NB4 (cell line): ENCODE measurements at places on chromosomes 6 and 20.

GRCh38 chr6:100620085-100620840, 155.5 kb upstream of the SIM1 start:
- DNase-seq: no peak

DNA sequence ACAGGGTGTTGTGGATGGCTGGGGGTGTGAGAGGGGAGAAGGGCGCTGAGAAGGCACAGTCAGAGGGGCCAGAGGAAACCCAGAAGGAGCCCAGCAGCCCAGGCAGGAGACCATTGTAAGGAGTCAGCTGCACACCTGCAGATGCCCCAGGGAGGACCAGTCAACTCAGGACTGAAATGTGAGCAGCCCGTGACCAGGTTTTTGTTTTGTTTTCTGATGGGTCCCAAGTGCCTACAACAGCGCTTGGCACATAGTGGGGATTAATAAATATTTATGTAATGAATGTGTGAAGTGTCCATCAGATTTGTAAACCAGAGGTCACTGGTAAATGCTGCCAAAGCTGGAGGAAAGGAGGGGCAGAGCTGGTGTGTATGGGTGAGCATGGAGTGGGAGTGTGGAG, 30.2 kb downstream of the TRAM2 start:
- no peak for DNase-seq

GRCh38 chr6:148223424-148223842, 119.2 kb upstream of the SASH1 start:
- DNase-seq: no peak

GRCh38 chr6:149593408-149593807, 27.2 kb downstream of the GINM1 start:
- no peak for DNase-seq

DNA sequence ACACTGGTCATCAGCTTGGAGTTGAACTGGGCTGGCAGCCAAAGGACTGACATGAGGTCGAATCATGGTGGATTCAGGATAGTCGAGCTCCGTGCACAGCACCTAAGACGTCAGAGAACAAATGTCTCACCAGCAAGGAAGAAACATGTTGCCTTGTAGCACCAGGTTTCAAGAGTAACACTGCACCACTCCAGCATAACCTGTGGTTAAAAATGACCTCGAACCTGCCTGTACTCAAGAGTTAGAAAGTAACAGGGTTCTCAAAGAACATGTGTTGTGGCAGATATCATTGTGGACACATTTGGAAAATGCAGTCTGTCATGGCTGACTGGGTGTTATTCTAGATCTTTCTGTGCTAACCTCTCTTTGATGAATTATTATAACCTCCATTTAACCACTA, 511.6 kb downstream of the CDH26 start:
- DNase-seq: no peak

DNA sequence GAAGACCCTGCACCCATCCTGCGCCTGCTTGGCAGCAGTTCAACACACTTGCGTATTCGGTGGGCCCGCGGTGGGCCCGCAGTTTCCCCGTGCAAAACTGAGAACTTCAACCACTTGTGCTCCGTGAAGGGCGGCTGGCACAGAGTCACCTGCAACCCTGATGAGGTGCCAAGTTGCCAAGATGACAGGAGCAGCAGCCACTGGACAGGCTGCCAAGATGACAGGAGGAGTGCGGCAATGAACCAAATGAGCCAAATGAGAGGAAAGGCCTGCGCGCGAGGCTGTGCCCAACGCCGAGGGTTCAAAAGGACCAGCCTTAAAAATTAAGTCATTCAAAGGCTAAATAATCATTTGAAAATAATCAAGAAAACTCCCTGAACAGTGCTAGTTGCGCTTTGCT, 20.1 kb downstream of the DIDO1 start:
- no peak for DNase-seq

- DNase-seq: no peak
Observed at GRCh38 chr20:56460459-56460858, 8.0 kb upstream of the RTF2 start.

DNA sequence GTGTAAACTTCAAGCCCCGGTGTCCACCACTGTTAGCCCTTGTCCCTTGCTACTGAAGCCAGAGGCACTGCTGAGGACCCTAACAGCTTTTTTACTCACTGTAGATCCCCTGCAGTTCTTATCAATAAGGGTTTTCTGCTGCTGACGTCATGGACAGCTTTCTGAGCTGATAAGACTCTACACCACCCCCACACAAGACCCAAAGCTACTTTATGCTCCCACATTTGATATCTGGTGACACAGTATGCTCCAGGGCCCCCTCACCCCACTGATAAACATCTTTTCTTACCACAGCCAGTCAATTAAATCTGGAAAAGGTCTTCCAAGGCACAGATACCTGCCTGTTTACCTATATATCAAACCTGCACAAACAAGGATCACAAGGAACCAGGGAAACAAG, 65.3 kb downstream of the NUS1 start:
- DNase-seq: no peak

GRCh38 chr6:166436195-166437139, 53.7 kb upstream of the MPC1 start:
- no peak for DNase-seq

- DNase-seq: no peak
Observed at GRCh38 chr6:170098428-170099170, 192.3 kb downstream of the DLL1 start.

GRCh38 chr6:11251553-11252360, 19.3 kb upstream of the NEDD9 start:
- DNase-seq: no peak
